ENCODE measurements at places on chromosomes 4 and X.
A peak's percentile ranks its signal among the peaks of the same experiment; 100 is the strongest.

GRCh38 chrX:40468033-40468846, 112.5 kb upstream of the ATP6AP2 start:
- DNase-seq: peak; percentile 82

DNA sequence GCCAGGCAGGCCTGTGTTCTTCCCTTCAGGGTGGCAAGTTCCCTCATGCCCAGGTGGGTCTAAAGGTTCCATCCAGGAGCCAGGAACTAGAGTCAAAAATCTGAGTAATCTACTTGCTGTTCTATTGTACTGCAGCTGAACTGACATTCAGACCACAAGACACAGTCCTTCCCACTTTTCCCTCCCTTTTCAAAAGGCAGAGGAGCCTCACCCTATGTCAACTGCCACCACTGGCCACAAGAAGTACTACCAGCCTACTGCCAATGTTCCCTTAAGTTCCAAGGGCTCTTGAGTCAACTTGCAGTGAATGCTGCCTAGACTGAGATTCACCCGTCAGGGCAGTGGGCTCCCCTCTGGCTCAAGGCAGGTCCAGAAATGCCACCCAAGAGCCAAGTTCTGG, 133.5 kb downstream of the FAM47B start:
- DNase-seq: no peak

- DNase-seq: no peak
Observed at GRCh38 chrX:38514016-38514854, 47.1 kb upstream of the TSPAN7 start.

GRCh38 chr4:177047851-177048174, 255.1 kb upstream of the VEGFC start:
- no peak for DNase-seq

DNA sequence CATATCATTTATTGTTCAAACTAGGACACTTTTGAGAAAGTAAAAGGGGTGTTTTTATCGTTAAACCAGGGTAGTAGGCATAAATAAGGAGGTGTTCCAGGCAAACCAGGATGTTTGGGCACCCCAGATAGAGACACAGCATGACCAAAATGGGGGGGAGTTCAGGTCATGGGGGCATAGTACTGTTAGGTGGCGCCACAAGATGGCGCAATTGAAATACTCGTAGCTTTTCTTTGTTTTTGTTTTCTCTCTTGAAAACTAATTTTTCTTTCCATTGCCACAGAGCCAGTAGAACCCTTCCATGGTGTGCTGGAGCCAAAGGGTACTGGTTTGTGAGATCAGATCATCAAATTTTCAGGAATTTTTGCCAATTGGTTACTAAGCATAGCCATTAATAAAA, 283.4 kb downstream of the BCOR start:
- peak; percentile 32 for DNase-seq

DNA sequence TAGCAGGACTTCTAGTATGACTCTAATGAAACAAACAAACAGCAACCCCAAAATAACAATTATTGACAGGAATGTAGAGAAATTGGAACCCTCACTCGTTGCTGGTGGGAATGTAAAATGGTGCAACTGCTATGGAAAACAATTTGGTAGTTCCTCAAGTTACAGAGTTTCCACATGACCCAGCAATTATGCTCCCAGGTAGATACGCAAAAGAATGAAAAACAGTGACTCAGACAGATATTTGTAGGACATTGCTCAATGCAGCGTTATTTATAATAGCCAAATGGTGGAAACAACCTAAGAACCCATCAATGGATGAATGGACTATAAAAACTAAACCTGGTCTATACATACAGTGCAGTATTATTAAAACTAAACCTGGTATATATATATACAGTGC, 646.1 kb upstream of the FRG1 start:
- DNase-seq: no peak

DNA sequence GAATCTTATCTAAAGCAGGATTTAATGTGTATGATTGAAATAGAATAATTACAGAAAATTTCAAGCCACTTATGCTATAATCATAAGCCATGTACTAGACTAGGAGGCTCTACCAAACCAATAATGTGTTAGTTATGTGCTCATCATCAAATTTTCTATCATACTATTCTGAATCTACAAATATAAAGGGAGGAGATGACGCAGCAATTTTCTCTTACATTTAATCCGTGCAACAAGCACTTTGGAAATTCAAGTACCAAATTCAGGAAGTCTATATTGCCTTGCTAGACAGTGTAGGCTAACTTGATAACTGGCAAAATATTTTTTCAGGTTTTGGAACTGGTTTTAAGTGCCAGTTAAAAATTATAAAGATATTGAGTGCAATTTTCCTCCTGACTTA, 283.5 kb downstream of the C4orf33 start:
- DNase-seq: no peak

GRCh38 chr4:7715271-7716009, 224.2 kb downstream of the AFAP1 start:
- DNase-seq: no peak

DNA sequence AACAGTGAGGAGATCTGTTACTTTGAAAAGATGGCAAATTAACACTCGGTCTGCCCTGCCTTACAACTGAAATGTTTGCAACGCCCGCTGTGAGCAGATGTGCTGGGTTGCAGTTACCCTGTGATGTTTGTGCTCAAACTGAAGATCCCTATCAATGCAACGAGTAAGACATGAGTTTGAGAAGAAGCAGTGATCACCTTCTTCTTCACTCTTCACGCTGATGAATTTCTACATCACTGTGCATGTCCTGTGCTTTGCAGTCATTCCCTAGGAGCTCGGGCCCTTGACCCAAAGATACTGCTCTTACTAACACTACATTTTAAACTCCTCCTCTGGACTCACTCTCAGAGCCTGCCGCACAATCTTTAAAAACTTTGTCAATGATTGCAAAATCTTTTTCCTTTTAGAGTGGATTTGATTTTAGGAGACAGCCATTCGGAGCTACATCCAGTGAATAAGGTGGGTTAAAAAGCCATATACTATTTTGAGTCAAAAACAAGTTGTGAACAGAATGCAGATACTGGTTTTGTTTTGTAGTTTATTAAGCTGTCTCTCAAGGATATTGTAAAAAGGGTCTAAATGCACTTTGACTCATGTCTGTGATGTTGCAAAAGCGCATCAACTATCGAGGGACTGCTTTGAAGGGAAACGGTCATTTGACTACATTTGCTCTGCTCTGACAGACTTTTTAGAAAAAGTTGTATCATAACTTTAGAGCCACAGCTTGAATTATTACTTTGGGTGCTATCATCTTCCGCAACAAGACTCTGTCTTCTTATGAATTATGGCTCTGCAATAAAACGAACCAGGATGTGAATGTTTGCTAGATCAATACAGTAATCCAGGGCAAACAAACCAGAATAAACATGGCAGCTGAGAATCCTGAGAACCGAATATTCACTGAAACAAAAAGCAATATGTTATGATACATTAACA, 5.7 kb upstream of the RHOH start:
- peak; percentile 84 for DNase-seq

DNA sequence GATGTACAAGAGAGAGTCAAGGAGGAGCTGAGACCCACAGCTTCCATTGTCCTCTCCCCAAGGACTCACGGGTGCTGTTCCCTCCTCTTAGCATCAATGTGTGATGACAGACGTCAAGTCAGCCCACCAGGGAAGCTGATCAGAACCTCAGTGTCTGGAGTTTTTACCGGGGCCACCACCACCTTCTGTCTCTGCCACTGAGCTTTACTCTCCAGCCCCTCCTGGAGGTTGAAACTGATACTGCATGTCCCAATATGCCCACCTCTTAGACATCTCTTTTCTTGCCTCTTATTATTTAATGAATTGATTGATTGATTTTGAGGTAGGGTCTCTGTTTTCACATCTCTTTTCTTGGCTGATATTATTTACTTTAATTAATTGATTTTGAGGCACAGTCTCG, 10.3 kb upstream of the AKAP17A start:
- peak; percentile 29 for DNase-seq

- DNase-seq: no peak
Observed at GRCh38 chr4:54041100-54041499, 23.3 kb downstream of the CHIC2 start.

DNA sequence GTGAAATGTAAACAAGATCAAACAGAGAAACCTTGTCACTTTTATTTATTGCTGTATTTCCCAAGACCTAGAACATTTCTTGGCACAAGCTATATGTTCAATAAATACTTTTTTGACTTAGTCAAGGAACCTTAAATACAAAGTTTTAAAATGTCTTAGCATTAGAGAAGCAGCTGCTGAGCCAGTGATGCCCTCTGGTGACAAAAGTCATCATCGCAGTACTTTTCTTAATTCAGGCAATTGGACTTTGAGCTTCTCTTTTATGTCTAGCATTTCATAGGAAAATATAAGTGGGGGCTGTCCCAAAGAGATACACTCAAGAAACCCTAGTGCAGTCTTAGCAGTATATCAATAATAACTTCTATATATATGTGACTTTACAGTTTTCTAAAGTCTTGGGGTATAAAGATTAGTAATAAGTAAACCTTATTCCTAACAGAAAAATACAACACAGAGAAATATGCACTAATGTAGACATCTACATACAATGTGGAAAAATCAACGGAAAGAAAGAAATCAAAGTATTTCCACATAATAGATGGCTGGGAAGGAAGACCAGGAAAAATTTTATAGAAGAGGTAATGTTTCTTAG, 118.4 kb downstream of the DTHD1 start:
- peak; percentile 6 for DNase-seq

- DNase-seq: no peak
Observed at GRCh38 chr4:72311291-72311690, 257.7 kb downstream of the ADAMTS3 start.

DNA sequence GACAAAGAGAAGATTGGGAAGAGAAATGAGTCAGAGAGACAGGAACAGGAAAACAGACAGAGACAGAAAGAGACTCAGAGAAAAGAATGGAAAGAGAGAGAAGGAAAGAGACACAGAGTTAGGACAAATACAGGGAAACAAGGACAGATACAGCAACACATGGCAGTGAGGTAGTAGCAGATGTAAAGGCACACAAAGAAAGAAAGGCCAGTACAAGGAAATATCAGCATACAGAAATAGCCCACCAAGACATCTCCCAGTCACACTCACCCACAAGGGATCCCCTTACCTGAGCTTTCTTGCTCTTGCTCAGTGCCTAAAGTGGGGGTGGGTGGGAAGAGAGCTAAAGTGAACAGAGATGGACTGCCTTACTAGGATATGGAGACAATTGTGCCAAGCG, 4.2 kb downstream of the GRIPAP1 start:
- no peak for DNase-seq

DNA sequence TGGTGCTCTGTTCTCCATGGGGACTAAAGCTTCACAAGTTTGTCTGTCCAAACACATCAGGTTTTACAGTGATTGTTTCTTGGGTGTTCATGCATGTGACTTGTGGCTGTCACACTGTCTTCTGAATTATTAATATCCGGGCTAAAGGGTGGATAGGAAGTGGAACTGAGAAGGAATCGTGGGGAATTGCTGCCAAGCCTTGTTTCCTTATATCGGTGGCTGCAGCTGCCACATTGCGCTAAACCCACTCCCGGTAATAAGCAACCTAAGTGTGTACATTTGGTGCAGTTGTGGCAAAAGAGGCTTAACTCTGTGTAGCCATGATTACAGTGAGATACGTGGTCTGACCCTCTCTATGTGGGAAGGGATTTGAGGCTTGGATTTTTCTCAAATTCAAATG, 30.7 kb downstream of the SEPTIN11 start:
- no peak for DNase-seq

Data from NCI-H526 treated with DMSO at 0.1 percent for 48 hours (cell line).